ENCODE measurements at places on chromosomes 1 and 21.

- no peak for DNase-seq
These were observed 279.3 kb upstream of the LRRC7 start for GRCh38 chr1:69288416-69288815.

DNA sequence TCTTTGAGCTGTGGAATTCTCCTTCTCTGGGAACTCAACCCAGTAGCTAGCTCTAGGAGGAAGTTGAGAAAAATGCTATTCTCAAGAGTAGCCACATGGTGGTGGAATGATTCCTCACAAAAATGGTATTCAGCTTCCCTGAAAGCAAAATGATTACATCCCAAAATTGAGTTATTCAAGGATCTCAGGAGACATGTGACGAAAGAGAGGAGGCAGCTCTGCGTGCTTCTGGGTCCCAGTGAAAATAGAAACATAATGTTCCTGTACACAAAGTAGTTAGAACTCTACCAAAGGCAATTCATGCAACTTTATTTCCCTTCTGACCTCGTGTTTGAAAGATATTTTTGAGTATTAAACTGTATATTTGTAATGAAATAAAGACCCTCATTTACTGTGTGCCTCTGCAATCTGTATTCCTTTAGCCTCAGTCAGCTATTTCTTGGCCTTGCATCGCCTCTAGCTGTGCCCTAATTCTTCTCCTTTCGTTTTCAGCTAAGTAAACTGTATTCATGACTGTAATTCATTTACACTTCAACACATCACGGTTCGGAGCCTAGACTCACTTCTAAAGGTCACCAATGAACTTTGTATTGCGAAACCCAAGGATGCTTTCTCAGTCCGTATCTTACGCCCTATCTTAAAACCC lies 167.3 kb downstream of the FASLG start:
- no peak for DNase-seq

DNA sequence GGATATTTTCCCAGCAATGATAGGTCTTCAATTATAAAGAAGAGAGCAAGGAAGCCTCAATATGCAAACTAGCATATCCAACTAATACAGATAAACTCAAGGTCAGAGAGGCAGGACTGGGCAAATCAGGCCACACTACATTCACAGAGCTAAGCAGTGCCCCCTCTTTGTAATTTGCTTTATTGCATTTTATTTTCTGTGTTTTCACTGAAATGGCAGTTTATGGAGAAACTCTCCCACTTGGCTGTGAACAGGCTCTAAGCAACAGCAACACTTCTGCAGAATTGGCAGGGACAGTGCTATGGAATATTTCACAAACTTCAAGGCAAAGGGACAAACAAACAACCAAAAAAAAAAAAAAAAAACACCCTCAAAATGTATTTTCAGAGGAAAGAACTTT lies 93.4 kb upstream of the SOD1 start:
- DNase-seq, result no peak

DNA sequence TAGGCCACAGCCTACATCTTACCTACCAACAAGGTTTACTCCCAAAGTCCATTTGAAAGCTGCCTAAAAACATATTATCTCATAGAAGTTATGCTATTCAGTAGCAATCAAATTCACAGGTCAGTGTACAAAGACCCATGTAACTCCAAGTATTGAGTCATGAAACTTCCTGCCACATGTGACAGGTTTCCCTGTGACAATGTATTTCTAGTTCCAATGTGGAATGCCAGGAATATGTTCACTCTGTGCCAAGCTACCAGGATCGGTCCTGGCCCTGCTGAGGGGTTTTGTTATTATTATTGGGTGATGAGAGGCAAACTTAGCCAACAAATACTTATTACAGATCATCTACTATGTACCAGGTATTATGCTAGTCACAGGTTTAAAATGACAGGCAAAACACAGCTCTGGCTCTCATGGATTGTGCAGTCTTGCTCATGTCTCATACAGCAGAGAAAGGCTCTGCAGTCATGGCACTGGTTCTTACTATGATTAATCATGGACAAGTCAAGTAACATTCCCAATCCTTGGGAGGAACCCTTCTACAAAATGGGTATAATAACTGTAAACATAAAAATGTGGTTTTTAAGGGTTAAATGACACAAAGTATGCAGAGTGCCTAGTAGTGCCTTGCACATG lies 22.5 kb downstream of the DPH5 start:
- no peak for DNase-seq

GRCh38 chr21:33434770-33435360 lies 31.7 kb downstream of the IFNGR2 start:
- peak; percentile 53 for DNase-seq

DNA sequence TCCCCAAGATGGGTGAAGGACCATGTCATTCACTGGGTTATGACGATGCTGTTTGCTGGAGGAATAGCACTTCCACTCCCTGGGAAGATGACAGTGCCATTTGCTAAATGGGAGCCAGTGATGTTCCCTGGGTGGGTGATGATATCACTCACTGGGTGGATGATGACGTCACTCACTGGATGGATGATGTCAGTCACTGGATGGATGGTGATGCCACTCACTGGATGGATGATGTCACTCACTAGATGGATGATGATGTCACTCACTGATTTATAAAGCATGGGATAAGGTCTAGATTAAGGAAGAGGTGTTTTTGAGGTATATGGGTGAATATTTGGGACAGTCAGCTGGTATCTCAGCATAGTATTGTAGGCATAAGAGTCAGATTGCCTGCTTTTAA lies 457.2 kb downstream of the AJAP1 start:
- no peak for DNase-seq

- peak; percentile 32 for DNase-seq
These were observed 420 bp upstream of the IFI16 start for GRCh38 chr1:159009287-159009686.

DNA sequence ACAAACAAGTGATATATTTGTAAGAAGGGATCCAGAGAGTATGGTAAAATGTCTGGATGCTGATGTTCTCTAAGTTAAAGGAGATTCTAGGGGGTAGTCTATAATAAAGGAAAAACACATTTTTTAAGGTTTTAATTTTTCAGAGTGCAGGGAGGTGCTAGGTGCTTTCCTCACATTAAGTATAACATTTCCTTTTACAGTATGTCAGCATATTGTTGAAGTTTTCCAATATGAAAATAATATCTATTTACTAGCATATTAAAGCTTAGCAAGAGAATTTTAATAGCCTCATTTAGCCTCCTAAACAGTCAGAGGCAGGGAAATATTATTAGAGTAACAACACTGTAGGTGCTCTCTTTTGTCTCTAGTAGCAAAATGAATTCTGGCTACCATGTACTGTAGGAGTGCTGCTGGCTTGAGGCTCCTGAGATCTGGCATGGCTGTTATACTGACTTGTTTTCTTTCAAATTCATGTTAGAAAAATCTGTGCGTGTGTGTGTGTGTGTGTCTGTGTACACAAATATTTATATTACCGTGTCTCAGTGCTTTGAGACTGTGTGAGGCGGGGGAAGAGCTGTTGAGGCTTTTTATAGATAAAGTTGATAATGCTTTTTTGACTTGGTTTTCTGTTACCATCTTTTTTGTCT lies 71.0 kb downstream of the POU2F1 start:
- no peak for DNase-seq

- peak; percentile 64 for DNase-seq
These were observed 455 bp downstream of the BSDC1 start for GRCh38 chr1:32393832-32394140.

DNA sequence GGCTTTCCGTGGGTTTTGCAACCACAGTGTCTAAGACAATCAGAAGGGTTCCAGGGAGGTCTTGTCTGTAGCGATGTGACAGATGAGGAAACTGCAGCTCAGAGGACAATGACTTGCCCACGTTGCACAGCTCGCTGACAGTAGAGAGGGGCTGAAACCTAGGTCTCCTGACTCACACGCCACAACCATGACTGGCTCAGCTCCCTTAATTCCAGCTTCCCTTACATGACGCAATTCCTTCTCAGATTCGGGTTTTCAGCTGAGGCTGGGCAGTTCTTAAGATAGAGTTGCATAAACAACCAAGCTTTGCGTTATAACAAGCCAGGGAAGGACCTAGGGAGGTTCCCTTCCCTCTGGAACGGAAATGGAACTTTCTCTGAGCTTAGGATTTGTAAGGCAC lies 36.3 kb downstream of the DHCR24 start:
- no peak for DNase-seq

DNA sequence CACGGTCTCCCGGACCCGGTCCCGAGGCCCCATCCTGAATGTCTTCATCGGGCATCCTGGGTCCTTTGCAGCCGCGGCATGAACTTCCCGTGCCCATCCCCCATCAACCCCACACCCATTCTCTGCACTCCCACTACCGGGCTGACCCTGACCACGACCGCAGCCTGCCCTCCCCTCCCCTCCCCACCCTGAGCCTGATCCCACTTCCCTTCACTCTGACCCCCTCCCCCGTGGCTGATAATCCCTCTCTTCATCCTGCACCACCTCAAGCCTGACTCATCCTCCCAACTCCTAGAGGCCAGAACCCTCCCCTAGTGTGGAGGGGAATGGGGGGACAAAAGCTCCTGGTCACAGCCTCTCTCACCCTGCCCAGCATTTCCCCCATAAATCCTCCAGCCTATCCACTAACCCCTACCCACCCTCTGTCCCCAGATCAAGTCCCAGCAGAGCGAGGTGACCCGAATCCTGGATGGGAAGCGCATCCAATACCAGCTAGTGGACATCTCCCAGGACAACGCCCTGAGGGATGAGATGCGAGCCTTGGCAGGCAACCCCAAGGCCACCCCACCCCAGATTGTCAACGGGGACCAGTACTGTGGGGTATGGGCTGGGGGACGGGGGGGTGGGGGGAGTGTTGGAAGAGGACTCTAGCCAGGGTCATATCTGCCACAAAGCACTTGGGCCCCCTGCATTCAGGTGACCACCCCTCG lies 602 bp downstream of the SH3BGRL3 start:
- DNase-seq, result peak; percentile 47

- DNase-seq, result no peak
These were observed 39.1 kb downstream of the COL11A1 start for GRCh38 chr1:103069201-103069600.

GRCh38 chr1:119870917-119871596 lies 25.3 kb downstream of the ADAM30 start:
- DNase-seq, result peak; percentile 81

DNA sequence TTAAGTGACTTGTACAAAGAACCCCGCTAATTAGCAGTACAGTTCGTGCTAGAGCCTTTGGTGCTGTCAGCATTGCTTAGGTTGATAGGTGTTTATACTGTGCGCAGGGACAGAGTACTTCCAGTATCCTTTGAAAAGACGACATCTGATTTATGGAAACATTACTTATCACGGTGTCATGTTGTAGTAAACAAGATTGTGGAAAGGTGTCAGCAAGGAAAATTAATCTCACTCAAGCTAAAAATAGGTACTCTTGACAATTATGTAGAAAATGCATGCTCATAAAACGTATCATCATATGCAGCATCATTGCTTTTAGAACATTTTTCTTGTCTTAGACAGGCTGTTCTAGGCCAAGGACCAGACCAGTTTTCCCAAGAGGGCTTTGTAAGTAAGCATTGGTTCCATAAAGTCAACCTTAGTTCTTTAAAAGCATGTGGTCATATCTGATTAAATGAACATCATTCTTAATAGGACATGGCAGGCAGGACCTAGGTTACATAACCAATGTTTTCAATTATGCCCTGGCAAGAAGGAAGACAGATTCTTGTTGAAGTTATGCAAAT lies 33.0 kb downstream of the SH3BGR start:
- no peak for DNase-seq

DNA sequence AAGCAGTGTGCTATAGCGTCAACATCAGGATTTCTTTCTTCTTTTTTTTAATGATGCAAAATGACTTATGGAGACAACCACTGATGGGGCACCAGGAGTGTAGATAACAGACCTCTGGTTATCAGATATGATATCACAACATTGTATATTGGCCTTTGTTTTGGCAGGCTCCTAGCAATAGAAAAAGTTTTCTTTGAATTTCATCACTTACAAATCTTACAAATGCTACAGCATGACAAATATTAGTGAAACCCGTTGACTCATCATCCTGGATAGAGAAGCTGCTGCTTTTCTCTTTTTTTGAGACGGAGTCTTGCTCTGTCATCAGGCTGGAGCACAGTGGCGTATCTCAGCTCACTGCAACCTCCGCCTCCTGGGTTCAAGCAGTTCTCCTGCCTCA lies 92.9 kb downstream of the LTN1 start:
- no peak for DNase-seq

- no peak for DNase-seq
These were observed 57.2 kb downstream of the TGFBR3 start for GRCh38 chr1:91828583-91829281.

DNA sequence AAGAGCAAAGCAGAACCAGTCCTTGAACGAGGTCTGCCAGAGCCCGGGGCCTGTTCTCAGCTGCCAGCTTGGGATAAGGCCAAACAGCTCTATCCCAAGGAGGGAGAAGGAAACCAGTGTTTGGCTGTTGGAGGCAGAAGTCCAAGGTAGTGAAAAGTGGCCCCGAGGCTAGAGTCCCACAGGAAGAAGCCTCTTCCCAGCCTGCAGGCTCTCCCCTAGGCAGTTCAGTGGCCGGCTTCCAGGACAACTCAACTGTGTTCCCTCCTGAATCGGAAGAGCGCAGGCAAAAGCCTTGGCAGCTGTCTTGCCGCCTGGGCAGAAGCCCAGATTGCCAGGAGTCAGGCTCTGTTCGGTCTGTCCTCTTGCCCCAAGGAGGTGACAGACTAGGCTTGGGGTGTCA lies 19.3 kb downstream of the QSOX1 start:
- no peak for DNase-seq

- no peak for DNase-seq
These were observed 267.5 kb upstream of the RAB4A start for GRCh38 chr1:229003233-229004031.

DNA sequence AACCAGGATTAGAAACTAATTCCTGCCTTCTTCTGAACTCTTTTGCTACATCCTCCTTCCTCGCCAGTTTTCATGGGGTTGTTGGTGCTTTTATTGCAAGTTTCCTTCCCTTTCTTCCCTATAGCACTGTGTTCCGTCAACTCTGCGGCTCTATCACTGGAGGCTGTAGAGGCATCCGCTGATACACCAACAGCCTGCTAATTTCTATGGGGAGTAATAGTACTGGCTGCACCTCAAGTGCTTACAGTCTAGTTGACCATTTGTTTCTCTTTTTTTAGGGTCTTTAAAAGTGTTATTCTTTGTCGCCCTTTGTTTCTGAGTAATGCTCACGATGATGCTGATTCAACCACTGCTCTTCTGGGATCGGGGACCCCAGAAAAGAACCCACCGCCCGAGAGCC lies 746 bp downstream of the MIS18A start:
- peak; percentile 24 for DNase-seq

GRCh38 chr1:209839875-209840546 lies 12.2 kb downstream of the UTP25 start:
- peak; percentile 29 for DNase-seq

GRCh38 chr1:921011-921837 lies 2.5 kb upstream of the SAMD11 start:
- peak; percentile 52 for DNase-seq

DNA sequence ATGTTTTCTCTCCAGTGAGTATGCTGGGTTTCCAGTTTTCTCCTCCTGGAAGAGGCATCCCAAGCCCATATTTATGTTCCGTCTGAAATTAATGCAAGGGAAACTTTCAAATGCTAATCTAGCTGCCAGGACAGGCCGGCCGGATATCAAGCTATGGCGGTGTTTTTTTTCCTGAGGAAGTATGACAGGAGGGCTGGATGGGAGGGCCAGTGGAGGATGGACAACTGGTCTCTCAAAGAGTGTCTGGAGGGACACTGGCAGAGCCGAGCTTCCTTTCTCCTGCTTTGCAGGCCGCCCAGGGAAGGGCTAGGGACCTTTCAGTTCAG lies 212.7 kb downstream of the TRABD2B start:
- no peak for DNase-seq

- DNase-seq, result no peak
These were observed 197.3 kb downstream of the ZBTB18 start for GRCh38 chr1:244248426-244248825.

All from activated CD4-positive, alpha-beta T cell treated with anti-CD3 and anti-CD28 coated beads for 36 hours (primary cell).